Motor neuron (in vitro differentiated cells): ENCODE measurements at places on chromosomes 6 and 20.
A peak's percentile ranks its signal among the peaks of the same experiment; 100 is the strongest.

- ATAC-seq = peak; percentile 29
Observed at GRCh38 chr6:169961772-169962561, 210.5 kb downstream of the ERMARD start.

DNA sequence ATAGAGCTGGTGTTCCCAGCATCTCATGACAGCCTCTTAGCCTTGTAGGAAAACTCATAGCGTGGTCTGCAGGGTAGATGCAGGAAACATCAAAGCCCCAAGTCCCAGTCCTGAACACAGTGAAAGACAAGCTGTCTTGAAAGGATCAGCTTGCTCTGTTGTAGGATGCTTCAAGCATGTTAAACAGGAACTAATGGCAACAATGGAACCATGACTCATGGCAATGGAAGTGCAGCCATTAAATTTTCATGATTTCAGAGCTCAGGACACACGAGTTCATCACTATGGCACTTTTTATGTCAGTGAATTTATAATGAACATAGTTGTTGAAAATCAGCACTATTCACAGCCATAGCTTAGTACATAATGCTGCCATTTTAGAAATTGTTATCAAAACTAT, 367.7 kb downstream of the KIF16B start:
- ATAC-seq = peak; percentile 64

GRCh38 chr6:52992980-52993920, 1.8 kb downstream of the GSTA4 start:
- ATAC-seq = no peak

- peak; percentile 15 for ATAC-seq
Observed at GRCh38 chr6:90294989-90295853, 1.4 kb downstream of the BACH2 start.

GRCh38 chr20:49381558-49382493, 100.6 kb downstream of the KCNB1 start:
- no peak for ATAC-seq

DNA sequence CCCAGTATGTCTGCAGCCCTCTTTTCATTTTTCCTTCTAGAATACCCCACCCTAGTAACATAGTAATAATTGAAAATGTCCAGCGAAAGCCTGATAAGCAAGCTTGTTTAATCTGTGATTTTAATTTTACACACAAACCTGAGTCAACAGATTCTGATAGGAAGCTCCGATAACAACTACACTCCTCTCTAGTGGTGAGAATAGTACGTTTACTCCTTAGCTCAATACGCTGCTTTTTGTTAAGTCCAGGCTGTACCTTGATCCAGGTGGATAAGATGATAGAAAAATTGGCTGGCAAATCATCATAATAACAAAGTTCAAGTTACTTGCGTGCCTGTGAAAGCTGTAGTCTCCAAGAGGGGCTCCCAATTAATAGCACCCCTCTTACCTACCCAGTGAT, 25.5 kb upstream of the DCBLD1 start:
- ATAC-seq = no peak
